ENCODE measurements at places on chromosomes 4 and X.

DNA sequence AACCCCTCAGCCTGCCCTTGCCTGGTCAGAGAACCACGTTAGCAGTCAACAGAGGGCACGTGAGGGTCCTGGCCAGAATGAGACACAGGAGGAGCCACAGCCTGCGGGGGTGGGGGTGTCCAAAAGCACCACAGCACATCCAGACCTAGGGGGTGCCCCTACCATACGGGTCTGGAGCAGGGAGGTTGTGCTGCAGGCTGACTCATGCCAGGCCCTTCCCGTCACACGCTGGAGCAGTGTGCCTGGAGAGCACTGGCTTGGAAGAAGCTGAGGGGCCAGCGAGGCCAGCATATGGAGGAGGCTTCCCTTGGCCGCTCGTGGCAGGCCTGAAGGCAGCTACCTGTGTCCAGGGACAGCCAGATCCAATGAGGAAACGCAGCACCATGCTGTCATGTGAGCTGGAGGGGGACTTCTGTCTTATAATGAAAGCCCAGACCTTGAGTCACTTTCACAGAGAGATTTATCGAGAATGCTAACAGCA is 1.5 kb upstream of the IRAK1 start:
- DNase-seq, result no peak

DNA sequence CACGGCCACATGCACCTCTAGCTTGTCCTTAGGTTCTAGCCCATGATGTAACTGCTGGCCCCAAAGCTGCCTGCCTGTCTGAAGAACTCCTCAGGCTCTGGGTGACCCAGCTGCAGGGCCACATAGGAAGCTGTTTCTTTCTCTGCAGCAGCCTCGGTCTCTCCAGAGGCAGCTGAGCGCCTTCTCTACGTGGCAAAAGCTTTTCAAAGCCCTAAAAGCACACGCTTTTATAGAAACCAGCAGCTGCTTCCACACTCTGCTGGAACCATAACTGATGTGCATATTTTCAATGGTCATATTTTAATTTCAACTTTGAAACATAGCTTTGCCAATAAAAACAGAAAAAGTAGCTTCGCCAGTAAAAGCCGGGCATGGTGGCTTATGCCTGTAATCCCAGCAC is 37.4 kb downstream of the FAM53A start:
- no peak for DNase-seq

GRCh38 chr4:183374950-183375555 is 52.8 kb upstream of the CLDN24 start:
- no peak for DNase-seq

DNA sequence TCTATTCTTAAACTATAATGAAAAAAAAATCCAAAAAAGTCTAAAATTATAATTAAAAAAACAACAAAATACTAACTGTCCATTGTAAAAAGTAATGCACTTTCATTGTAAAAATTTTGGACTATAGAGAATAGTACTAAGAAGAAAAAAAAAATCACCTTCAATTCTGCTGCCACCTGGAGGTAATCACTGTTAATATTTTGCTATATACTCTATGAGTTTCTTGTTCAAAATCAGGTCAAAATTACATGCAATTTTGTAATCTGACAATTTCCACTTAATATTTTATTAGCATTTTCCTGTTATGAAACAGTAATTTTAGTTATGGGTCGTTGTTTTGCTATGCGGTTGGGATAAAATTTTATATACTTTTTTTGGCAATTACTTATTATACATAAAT is 62.0 kb downstream of the HTT start:
- no peak for DNase-seq

DNA sequence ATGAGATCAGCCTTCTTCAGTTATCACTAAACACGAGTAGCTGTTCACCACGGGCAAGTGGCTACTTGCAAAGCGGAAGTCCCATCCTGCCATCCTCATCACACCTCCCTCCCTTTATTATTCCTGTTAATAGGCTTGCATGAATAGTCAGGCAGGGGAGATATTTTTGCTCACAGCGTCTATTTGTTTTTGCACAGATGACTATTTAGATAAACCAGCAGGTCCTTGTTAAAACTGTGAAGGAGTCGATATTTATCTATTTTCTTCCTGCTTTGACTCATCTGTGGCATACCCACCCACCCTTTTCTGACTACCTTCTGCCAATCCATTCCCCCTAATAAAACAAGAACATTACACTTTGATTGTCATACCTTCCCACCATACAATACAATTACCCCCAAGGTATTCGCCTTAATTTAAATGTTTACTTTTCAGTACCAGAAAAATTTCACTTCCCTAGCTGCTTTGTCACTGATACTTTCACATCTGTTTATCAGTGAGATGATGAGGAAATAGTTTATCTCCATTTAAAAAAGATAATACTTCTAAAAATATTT is 96.6 kb upstream of the BANK1 start:
- no peak for DNase-seq

DNA sequence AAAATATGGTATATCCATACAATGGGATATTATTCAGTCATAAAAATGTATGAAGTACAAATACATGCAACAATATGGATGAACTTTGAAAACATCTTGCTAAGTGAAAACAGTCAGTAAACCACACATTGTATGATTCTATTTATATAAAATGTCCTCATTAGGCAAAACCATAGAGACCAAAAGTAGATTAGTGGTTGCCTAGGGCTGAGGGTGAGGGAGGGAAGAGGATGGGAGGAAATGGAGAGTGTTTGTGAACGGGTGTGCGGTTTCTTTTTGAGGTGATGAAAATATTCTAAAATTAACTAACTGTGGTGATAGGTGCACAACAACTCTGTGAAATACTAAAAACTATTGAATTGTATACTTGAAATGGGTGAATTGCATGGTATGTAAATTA is 29.6 kb downstream of the TEX11 start:
- DNase-seq, result no peak

DNA sequence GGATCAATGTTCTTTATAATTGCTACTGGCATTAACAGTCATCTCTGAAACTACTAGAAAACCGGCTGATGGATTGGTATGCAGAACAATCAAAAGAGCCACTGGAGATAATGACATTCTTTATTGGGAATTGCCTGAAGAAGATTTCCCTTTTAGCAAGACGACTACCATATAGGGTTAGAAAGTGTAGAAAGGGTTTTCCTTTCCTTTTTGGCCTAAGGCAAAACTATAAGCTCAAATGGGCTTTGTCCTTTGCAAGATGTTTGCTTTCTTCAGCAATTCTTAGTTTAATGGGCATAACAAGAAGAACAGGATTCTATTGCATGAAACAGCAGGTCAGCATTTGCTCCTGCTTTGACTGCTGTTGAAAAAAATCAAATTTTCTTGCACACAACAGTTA is 214.2 kb upstream of the PCDH10 start:
- no peak for DNase-seq

DNA sequence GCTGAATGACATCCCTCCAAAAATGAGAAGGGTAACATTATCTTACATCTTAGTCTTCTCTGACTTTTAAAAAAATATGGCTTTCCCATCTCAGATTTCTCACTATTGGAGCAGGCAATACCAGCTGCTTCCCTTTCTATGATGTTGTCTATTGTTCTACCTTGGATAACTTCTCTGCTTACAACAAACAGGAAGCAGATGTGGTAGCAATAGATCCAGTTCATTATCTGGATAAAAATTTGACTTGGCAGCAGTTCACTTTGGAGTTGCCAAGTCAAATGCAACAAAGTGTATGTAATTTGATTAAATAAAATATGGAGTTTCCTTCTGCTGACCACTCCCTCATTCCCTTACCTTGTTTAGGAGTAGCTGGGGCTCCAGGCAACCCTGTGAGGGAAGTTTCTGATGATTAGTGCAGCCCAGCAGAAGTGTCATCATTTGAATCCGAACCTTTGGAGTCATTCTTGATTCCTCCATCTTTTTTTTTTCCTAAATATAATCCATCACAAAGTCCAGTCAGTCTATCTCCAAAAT is 72.0 kb upstream of the GPRIN3 start:
- DNase-seq, result no peak

- no peak for DNase-seq
Observed at GRCh38 chr4:176259330-176260090, 9.5 kb downstream of the ASB5 start.

DNA sequence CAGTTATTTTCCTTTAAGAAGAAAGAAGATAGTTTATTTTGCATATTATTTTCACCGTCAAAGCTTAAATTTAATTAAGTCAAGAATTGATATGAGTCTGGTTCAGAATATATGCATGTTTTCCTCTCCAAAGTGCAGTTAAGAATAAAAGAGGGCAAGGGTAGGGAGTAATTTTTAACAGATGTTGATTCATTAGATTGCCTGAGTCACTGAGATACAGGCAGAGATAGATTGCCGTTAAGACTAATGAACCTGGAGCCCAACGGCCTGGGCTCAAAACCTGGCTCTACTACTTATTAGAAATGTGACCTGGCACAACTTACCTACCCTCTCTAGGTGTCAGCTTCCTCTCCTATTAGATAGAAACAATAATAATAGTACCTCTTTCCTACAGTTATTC is 1037.4 kb upstream of the PABPC4L start:
- DNase-seq, result no peak

DNA sequence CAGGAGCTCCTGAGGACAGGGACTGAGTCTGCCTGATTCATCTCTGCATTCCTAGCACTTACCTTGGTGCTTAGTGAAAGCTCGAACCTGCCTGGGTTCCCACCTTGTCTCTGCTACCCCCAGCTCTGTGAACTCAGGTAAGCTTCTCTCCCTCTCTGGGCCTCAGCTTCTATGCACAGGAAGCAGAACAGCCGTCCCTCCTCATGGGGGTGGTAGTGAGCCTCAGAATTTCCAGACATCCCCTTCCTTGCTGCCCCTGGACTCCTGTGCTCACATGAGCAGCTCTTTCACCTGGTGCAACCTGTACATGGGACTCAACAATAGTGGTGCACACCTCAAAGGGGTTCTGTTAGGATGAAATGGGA is 50.8 kb downstream of the HTRA3 start:
- DNase-seq, result no peak

- no peak for DNase-seq
Observed at GRCh38 chrX:123971982-123972381, 10.5 kb downstream of the STAG2 start.

DNA sequence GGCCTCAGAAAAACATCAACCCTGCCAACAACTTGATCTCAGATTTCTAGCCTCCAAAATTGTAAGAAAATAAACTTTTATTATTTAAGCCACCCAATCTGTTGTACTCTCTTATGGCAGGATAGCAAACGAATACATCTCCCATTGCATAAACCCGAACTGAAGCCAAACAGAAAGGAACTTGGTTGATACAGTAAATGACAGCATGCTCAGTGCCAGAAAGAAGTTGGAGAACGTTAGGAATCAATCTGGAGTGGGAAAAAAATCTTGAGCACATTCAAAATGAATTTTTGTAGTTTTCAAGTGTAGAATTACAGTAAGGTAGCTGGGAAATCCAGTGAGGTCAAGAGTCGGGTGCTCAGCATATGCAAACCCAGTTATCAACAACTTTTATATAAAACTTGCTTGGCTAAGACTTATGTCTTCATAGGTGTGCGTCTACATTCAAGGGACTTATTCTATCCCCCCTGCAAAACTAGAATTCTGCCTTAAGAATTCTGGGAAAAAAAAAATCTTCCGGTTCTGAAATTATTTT is 157.5 kb upstream of the ANKRD50 start:
- no peak for DNase-seq

DNA sequence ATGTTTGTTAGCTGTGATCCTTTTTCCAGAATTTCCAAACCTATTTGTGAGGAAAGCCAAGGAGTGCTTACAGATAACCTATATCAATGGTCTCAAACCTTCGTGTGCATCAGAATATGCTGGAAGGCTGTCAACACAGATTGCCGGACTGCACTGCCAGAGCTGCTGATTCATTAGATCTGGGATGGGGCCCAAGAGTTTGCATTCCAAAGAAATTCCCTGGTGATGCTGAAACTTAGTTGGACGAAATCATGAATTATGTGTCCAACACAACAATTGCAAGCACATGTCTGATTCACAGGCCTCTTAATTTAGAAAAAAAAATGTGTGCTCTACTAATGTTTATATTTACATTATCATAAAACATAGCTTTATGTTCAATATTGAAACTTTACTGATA is 544.0 kb upstream of the AMOT start:
- no peak for DNase-seq

- no peak for DNase-seq
Observed at GRCh38 chr4:100070868-100071267, 119.4 kb downstream of the DDIT4L start.

DNA sequence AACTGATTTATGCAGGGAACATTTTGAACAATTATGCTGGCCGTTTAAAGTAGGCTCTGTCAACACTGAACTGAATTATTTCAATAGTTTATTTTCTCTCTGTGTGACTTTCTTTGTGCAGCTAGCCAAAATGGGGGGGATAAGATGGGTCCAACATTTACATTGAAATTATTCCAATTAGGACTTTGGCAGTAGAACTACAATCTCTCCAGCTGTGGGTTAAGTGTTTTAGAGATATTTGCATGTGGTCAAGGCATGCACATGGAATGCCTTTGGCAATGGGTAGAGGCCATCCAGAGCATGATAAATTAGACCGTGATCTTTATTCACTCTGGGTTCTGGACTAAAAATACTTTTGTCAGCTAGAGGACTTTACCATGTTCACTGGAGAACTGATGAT is 107.9 kb upstream of the ELOVL6 start:
- DNase-seq, result no peak

DNA sequence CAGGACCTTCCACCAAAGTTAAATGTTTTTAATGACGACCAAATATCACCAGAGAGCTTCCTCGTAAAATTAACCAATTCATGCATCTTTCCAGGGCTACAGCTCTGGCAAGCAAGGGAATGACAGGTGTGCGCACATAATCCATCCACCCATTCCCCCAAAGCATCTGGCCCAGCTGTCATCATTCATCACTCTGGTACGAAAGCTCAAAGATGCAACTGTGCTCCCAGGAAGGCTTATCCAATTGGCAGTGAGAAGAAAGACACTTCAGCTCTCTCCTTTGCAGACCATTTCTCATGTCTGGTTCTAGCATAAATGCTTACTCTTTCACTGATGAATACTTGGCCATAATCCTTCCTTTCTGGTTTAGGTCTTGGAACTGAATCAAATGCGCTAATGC is 139.2 kb downstream of the NSUN7 start:
- DNase-seq, result no peak

- DNase-seq, result no peak
Observed at GRCh38 chr4:2280531-2281300, 18.8 kb upstream of the MXD4 start.

- DNase-seq, result no peak
Observed at GRCh38 chr4:4759232-4759631, 100.2 kb upstream of the MSX1 start.

- DNase-seq, result no peak
Observed at GRCh38 chrX:102126863-102127262, 1.4 kb downstream of the TCEAL2 start.

DNA sequence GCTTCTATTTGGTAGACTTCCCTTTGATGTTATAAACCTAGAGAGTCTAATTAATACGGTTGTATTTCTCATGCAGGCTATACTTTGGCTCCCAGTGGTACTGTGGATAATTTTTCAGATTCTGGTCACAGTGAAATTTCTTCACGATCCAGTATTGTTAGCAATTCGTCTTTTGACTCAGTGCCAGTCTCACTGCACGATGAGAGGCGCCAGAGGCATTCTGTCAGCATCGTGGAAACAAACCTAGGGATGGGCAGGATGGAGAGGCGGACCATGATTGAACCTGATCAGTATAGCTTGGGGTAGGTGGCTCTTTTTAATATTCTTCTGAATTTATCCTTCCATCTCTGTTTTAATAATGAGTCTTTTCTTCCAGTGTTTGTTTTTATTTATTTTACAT is 249.7 kb downstream of the RAPGEF2 start:
- DNase-seq, result no peak
